Panc1 (cell line): ENCODE measurements at places on chromosomes 5 and 9. TPM values are rescaled to one million over a fixed set of nuclear protein-coding genes. Genes with fewer than 3 reads are reported as not detected.

C5orf52 gene
- not detected for total RNA-seq

ENG gene
- 25.1 TPM for total RNA-seq

GRCh38 chr9:123508048-123508447, 152.1 kb downstream of the CRB2 start:
- DNase-seq: no peak

DNA sequence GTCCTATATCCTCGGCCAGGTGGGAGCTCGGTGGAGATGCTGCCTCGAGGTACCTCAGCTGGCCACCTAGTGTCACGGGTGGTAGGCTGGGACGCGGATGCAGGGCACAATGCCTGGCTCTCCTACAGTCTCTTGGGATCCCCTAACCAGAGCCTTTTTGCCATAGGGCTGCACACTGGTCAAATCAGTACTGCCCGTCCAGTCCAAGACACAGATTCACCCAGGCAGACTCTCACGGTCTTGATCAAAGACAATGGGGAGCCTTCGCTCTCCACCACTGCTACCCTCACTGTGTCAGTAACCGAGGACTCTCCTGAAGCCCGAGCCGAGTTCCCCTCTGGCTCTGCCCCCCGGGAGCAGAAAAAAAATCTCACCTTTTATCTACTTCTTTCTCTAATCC, 2.0 kb downstream of the PCDHGC3 start:
- DNase-seq: no peak

DNA sequence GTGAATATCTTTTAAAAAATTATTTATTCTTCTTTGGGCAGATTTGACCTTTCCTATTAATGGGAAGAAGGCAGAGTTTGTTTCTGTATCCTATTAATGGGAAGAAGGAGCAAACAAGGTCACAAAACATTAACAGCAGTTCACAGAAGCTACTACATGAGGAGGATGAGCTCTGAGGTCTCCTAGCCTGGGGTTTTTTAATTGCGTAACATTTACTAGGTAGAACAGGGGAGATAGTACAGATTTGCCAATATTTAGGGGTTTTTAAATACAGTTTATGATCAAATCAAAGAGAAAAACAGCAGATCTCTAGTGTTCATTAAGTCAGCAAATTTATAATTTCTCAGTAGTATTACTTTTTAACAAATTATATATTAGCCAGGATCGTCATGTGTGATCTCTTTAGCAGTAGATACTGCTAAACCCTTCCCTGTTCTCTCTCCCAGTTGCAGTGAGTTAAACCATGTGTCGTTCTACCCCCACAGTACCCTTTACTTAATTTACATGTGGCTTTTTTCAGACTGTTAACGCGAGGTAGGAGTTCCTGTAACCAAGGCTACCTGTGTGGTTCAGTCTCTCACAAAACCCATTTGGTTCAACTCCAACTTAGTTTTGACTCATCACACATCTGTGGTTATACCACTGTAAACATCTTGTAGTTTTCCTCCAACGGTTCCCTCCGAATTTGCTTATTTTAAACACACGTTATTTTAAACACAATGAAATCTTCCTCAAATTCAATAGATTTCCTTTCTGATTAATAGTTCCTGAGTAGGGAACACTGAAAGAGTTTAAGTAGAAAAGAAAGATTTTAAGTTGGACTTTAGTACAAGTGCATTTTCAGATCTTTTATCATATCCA, 13.3 kb downstream of the SLC25A46 start:
- DNase-seq: no peak

GRCh38 chr9:15509931-15510788, 610 bp downstream of the PSIP1 start:
- no peak for DNase-seq

DNA sequence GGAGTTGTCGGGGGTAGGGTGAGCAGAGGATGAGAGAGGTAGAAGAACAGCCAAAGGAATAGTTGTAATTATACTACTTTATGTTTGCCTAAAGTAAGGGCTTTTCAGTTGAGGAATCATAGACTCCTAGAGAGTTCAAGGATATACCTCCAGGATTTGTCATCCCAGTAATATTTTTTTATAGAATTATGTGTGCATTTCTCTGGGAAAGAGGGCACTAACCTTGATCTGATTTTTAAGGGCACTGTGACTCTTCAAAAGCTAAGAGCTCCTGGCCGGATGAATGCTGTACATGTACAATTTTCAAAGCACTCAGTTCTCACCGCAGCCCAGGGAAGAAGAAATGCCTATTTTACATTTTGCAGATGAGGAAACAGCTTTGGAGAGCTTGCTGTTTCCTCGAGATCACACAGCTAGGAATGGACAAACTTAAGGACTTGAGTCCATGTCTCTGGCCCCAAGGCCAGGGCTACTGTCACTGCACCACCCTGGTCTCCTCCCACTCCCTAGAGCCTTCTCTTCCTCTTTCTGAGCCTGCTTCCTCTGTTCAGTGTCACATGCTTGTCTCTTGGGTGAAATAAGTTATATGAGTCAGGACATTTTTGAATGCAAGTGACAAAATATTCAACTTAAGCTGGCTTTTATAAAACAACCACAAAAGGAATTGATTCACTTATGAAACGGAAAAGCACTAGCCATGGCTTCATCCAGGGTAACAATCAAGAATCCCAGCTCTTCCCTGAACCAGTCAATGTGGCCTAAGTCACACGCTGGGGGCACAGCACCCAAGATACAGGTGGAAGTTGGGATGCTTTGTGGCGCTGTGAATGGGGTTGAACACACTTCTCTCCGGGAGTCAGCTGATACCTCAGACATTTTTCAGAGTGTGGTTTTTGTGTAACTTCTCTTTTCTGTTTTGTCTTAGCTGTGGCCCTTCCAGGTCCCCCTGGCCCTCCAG, 45.7 kb upstream of the TGFBR1 start:
- no peak for DNase-seq

DNA sequence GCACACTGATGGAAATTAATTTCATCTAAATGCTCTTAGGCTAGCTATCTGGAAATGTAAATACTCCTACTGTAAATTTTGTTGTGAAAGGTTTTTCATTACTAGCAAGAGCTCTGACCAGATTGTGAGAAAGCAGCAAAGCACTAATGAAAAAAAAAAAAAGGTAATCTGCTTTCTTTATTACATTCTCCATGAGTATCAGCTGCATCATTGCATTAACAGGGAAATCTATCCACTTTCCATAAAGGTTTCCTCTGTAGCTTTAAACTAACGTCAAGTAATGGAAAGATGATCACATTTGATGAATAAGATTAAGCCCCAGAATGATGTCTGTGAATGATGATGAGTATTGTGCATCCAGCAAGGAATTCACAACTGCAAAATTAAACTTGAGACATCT, 790.6 kb upstream of the TYRP1 start:
- no peak for DNase-seq
